ENCODE measurements at places on chromosomes 1 and 21.

- DNase-seq: peak; percentile 16
These were observed 9.3 kb downstream of the ATP1A2 start for GRCh38 chr1:160124705-160125478.

DNA sequence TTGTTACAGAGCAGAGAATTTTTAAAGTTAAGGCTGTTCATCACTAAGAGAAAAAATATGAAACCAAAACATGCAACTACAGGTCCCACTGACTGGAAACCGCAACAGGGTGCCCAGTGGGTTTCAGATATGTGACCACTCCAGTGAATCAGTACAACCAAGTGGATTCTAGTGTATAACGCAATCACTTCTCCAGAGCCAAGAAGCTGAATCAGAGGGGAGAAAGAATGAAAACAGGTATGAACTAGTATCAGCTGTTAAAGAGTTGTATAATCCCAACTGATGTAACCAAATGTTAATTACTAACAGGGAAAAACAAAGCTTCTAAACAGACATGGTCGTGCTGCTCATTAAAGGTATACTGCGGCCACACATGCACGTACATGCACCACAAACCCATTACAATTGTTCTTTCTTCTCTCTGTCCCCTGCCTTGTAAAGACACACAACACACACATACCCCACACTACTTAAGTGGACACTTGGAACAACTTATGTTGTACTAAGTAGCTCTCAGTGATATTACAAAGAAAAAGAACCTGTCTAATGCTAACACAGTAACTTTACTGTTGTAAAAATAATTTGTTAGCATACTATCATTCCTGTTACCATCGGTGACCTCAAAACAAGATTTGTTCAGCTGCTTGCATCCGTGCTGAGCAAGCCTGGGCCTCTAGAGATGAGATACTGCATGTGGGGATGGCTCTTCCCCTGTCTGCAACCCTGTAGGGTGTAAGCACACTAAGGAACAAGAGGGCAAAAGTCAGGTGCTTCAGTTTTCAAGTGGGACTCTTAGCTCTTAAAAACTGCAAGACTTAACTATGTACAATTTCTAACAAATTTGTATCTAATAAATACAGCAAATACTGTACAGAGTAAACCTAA, 74.2 kb downstream of the PTPN14 start:
- no peak for DNase-seq

- DNase-seq: peak; percentile 12
These were observed 49.3 kb downstream of the CD34 start for GRCh38 chr1:207861442-207862177.

GRCh38 chr1:207894704-207895103, 16.2 kb downstream of the CD34 start:
- DNase-seq: no peak

GRCh38 chr1:3036447-3037280, 15.4 kb downstream of the ACTRT2 start:
- DNase-seq: no peak

DNA sequence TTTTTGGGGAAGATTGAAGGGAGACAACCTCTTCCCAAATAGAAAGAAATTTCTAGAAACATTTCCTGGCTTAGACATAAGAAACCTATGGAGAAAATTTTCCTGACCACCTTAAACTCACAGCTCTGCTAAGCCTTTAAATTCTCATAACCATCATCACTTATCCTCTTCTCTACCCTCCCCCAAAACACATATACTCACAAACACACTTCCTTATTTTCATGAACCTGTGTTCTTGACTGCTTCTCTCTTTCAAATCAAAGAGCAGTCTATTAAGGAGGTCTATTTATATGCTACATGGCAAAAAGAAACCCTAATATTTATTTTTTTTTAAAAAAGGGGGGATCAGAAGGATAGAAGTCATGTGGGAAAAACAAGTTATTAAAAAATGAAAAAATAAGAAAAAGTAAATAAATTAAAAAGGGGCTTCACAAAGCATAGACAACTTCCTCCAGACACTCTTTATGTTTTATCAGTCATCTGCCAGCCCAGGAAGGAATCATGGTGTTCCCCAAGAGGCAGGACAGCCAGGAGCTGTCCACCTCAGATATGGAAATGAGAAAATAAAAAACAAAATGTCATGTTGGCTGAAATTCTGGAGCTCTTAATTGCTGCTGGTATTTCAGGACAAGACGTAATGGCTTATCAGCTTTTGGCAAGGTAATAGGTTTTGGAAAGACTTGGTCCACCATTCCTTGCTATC, 12.8 kb upstream of the RGS2 start:
- DNase-seq: no peak

DNA sequence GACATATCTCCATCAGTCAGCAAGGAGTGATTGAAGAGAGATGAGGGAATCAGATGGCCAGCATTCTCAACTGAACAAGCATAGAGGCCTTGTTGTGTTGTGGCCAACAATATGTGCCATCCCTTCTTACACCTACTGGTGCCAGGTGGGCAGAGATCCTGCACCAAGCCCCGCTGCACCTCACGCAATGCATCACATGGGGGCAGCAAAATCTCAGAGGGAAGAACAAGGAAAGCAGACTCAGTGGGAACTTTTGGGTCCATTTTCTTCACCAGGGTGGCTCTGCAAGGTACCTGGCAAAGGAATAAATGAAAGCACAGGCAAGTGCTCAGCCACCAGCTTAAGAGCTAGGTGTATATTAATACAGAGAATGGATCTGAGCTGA, 33.2 kb downstream of the HSD3B2 start:
- DNase-seq: no peak

- no peak for DNase-seq
These were observed 39.4 kb downstream of the C1orf21 start for GRCh38 chr1:184426278-184426674.

DNA sequence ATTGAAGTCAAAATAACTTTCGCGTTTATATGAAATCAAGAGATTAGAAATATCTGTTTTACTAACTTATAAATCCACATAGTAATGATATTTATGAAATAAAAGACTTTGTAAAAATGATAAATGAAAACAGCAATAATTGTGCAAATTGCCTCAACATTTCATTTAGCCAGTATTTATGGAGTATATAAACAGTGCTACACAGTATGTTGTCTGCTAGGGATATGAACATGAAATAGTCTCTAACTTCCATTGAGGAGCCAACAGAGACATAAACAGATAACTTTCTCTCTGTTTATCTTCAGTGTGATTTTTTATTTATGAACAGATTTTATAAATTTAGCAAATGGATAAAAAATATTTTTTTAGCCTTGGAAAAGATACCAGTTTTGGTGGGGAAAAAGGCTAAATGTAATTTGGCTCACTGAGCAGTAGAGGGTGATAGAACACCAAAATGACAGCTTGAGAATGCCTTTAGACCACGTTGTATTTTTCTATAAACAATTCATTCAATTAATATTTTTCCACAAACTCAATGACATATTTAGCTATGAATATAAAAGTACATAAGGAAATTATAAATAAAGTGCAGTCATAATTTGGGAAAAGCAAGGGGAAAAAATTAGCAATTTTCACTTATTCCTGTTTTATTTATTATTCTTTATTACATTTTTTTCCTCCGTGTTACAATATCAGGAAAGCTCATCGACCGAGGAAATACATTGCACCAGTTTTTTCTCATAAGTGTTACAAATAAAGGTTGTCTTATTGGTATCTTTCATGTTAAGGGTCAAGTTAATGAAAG, 47.5 kb upstream of the EEIG2 start:
- peak; percentile 13 for DNase-seq

- peak; percentile 50 for DNase-seq
These were observed 646 bp downstream of the IER5 start for GRCh38 chr1:181089017-181089675.

DNA sequence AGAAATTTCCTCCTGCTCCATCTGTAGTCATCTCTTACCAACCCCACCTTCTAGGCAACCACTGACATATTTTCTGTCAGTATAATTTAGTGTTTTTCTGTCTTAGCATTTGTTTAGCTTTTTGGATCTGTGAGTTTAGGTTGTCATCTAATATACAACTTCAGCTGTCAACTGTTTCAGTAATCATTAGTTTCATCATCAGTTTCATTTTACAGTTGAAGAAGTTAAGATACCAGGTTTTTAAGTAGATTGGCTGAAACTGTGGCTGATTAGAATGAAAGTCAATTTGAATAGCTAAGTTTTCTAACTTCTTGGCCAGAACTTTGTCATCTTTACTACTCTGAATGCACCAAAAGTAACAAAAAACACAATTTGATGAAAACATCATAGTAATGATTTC, 1957.3 kb downstream of the NCAM2 start:
- DNase-seq: no peak

Data from RPMI8226 (cell line).